ENCODE measurements at places on chromosomes 5 and 9. TPM values are rescaled to one million over a fixed set of nuclear protein-coding genes. Genes with fewer than 3 reads are reported as not detected.

Gene PSAT1
- total RNA-seq, result 4.1 TPM

Gene GLRA1
- not detected for total RNA-seq

Gene FAXDC2
- total RNA-seq, result 20.0 TPM

Gene PPP1R26
- 14.2 TPM for total RNA-seq

Gene C5orf46
- total RNA-seq, result 49.5 TPM

Gene VCAN
- 513 TPM for total RNA-seq

Gene TCERG1
- 68.7 TPM for total RNA-seq

Gene CER1
- total RNA-seq, result not detected

Gene MCC
- 13.9 TPM for total RNA-seq

Gene SPATA31C1
- total RNA-seq, result not detected

Gene SCGB3A2
- not detected for total RNA-seq

Gene FOXD4L5
- 0.19 TPM for total RNA-seq
